ENCODE measurements at places on chromosomes 4 and X. TPM values are rescaled to one million over a fixed set of nuclear protein-coding genes. Genes with fewer than 3 reads are reported as not detected.

GAGE2A gene
- not detected for polyA plus RNA-seq

RASGEF1B gene
- 3.3 TPM for polyA plus RNA-seq

FAM9C gene
- 0.21 TPM for polyA plus RNA-seq

USP53 gene
- polyA plus RNA-seq = 22.2 TPM

Measured in muscle of arm (tissue), 14 donors.